ENCODE measurements at places on chromosomes 5 and 9.

DNA sequence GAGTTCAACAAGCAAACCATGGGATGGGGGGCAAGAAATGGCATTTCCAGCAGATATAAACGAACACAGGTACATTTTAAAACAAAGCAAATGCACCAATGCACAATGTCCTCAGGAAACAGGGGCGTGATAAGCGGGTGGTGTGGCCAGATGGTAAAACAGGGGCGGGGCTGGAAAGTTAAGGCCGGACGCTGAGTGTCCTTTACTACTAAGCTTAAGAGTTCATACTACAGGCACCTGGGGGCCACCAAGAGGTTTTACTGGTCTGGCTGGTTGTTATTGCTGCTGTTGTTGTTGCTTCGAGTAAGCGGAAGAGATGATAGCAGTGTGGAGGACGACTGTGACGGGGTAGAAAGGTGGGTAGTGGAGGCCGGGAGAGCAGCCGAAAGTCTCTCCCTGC, 99.8 kb downstream of the ATPSCKMT start:
- DNase-seq, result no peak

- DNase-seq, result no peak
Measured at GRCh38 chr9:96281641-96282040, 20.3 kb downstream of the HSD17B3 start.

DNA sequence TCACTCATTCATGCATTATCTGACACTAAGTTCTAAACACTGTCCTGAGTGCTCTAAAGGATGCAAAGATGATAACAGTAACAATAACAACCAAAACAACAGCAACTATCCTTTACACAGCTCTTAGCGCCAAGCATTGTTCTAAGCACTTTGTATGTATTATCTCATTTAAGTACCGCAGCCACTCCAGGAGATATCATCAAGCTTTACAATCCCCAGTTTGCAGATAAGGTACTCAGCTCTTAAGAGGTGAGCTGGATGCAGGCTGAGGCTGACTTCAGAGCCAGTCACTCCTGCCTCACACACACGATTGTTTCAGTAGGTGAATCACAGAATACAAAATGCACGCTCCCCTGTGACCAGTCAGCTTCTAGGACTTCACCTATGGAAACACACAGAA, 141.8 kb downstream of the PAX5 start:
- no peak for DNase-seq

DNA sequence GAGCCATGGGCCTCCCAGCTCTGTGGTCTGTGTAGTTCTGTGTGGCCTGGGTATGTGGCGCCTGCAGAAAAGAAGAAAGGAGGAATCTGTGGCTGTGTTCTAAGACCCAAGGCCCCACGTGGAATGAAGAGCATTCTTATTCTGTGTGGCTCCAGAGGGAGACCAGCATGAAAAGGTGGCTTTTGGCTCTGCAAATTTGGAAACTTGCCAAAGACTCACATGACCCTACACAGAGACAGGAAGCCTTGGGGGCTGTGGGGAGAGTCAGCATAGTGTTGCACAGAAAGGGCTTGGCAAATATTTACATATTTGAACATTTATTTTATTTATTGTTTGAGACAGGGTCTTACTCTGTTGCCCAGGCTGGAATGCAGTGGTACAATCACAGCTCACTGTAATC, 193.3 kb downstream of the TMEM38B start:
- DNase-seq, result no peak

DNA sequence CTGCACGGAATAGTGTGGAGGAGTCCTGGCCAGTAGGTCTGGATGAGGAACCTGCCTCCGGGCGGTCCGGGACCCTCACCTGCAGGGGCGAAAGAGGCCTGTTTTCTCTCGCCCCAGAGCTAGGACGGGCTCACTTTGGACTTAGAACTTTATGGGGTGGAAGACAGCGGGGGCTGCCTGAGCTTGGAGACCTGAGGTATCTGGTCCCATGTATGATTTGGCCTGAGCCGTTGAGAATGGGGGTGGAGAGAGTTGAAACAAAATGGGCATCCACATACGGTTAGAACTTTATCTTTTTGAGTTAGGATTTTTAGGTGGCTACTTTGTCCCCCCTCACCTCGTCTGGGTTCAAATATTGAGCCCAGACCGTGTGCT, 681 bp upstream of the ETF1 start:
- DNase-seq, result no peak

DNA sequence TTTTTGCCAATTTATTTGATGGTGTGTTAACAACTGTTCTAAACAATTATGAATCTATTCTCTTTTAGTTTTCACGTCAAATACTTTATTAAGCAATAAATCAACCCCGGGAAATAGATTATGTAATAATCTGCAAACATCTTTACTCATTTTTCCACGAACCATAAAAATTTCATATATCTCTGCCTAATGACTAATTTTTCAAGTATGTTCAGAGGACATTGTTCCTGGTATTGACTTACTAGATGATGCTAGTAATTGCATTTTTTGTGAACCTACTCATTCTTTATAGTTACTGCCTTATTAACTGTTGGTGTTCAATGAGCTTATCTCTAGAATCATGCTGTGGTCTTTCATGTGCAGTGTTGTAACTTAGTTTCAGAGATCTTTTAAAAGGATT, 41.0 kb upstream of the FBN2 start:
- DNase-seq, result no peak

Measured in Karpas-422 (cell line).